ENCODE measurements at places on chromosomes 3 and 15.

DNA sequence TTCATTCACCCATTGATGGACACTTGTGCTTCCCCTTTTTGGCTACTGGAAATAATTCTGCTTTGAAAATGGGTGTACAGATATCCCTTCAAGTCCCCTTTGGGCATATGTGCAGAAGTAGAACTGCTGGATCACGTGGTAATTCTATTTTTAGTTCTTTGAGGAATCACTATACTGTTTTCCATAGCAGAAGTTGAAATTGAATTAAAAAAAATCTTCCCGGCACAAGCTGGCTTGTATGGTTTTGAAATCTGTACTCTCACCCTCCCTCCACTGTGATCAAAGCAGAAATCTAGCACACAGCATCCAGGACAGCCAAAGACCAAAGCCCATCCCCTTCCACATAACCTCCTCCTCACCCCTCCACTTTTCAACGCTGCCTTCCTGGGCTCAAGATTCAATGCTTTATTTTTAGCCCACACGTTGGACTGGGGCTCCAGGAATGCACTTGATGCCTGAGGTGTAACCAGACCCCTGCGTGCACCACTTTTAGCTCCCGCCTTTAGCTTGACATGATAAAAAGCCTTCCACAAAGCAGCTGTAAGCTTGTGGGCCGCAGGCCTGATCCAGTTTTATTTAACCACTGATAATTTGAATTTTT is 29.9 kb downstream of the TMEM40 start:
- DNase-seq, result no peak

DNA sequence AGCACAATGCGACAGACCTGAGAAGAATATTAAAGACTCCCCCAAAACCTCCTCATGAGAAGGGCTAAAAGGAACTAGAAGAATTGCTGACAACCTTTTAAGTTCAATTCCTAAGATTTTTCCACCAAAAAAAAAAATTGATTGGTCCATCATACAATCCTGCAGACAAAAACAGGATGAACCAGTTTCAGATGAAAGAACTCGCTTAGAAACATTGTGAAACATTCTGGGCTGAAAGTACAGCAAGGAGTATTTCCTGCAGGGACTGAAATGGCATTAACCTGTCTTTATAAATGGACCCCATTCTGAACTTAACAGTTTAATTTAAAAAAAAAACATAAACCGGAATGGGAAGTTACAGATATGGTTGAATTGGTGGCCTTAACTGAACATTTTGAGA is 96.0 kb upstream of the FAM174B start:
- DNase-seq, result no peak

- DNase-seq, result peak; percentile 77
Observed at GRCh38 chr15:65211482-65211982, 259 bp upstream of the CILP start.

GRCh38 chr3:107416886-107417285 is 39.6 kb downstream of the CCDC54 start:
- DNase-seq, result peak; percentile 33

DNA sequence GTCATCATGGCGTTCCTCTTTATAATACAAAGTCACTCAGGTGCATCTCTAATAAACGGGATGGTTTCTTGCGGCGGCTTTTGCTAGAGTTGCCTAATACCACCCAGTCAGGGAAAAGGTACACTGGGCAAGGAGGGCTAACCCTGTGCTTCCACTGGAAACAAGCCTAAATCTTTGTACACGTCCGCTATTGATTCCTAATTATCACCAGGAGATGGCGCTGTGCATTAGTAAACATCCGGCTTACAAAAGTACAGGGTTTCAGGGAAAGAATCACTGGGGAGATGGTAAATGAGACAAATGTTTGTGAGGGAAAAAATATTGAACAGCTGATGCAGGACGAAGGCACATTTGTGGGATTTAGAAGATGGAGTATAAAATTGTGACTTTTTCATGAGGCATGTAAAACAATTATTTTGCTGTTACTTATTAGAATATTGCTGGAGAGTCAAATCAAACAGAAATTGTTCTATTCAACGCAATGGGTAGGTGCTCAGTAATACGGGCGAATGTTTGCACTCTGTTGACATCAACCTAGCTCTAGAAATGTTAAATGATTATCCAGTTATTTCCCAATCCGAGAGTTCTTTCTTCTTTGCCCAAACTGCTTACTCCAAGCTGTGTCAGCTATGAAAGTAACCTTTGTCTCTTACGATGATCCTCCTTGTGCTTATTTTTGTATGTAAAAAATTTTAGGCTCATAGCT is 50.6 kb downstream of the GMNC start:
- no peak for DNase-seq

DNA sequence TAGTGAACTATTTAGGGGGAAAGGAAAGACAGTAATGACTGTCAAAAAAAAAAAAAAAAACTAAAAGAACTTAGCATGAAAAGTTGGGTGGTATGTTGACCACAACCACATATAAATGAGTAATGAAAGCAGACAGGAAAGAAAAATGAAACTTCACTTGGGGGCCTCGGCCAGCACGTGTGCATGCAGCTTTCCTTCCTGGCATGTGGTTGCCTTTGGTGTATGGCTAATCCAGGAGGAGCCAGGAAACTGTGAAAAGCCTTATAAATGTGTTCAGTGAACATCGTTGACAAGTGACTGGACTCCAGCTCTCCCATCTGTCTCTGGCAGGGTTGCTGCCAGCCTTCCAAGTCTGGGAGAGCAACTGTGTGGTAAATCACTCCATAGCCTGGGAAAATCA is 195.1 kb downstream of the DTWD1 start:
- DNase-seq, result peak; percentile 77

GRCh38 chr15:98845138-98845884 is 162.3 kb downstream of the PGPEP1L start:
- DNase-seq, result no peak

GRCh38 chr3:144655423-144655822 is 683.8 kb downstream of the DIPK2A start:
- DNase-seq, result no peak

DNA sequence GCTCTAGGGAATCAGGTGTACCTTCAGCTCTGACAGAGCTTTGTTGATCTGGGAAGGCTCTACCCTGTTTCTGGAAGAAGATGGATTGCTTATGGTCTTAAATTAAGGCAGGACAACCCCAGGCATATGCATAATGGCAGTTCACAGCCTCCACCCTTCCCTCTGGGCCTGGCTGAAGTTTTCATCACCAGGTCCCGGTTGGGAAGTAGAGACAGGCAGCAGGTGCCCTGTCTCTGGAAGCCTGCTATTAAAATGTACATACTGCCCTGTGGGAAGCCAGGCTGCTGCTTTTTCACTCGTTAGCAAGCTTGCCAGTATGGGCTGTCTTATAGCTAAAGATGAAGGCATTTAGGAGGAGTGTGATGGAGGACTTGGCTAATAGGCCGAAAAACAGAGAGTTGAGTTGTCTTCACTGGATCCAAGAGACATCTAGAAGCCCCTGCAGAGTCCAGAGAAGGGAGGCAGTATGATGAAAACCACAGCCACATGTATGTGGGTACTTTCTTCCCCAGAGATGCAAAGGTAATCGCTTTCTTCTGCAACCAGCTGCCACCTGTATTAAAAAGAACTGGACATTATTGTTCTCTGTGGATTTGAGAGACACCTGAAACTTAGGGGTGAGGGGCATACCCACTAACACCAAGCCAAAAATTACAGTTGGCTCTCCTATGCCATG is 34.4 kb downstream of the ABHD2 start:
- DNase-seq, result no peak

DNA sequence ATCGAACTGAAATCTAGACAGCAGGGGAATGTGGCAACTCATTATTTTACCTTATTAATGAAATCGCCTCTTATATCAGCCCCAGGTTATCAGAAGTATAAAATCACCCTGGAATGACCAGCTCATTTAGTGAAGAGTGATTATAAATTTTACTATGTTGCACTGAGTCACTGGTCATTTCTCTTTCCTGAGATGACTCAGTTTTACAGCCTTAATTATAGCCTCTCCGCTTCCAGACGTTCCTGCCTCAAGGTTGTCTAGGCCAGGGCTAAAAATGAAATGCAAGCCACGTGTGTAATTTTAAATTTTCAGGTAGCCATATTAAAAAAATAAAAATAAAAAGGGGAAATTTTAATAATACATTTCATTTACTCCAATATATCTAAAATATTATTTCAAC is 33.3 kb downstream of the DET1 start:
- DNase-seq, result peak; percentile 56

- DNase-seq, result no peak
Observed at GRCh38 chr3:42369304-42369703, 41.1 kb downstream of the LYZL4 start.

All from foreskin fibroblast (primary cell).